ENCODE measurements at places on chromosomes 4 and X.
A peak's percentile ranks its signal among the peaks of the same experiment; 100 is the strongest.

DNA sequence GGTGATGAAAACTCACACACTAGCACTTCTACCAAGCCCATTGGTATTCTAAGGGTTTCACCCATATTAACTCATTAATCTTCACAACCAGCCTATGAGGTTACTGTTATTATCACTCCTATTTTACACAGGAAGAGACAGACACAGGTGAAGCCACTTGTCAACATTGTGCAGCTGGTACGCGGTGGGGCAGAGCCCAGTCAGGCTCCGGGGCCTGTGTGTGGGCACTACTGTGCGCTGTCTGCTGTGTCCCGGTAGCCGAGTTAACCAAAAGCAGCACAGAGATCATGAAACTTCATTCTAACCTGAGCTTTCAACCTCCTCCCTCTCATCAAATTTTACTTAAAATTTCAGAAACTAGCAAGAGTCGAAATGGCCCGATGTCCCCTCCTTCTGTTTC lies 111.3 kb downstream of the PHKA2 start:
- DNase-seq, result no peak

GRCh38 chr4:83870328-83870950 lies 334.5 kb downstream of the GPAT3 start:
- DNase-seq, result no peak

DNA sequence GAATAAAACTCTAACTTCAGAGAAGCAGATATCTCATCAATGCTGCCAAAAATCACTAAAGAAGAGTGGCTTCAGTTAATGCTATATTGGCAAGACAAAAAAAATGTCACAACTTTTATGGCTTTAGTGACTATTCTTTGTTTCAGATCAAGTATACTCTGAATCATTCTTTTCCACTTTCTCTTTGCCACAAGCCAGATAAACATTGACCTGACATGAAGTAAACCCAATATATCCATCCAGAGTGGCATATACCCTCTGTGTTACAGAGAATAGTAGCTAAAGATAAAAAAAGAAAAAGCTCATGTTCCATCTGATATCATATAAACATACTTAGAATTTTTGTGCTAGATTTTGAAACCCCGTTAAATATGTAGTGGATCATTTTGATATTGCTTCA lies 206.7 kb upstream of the CNKSR2 start:
- DNase-seq, result no peak

- no peak for DNase-seq
Observed at GRCh38 chr4:150135134-150135772, 57.0 kb downstream of the DCLK2 start.

DNA sequence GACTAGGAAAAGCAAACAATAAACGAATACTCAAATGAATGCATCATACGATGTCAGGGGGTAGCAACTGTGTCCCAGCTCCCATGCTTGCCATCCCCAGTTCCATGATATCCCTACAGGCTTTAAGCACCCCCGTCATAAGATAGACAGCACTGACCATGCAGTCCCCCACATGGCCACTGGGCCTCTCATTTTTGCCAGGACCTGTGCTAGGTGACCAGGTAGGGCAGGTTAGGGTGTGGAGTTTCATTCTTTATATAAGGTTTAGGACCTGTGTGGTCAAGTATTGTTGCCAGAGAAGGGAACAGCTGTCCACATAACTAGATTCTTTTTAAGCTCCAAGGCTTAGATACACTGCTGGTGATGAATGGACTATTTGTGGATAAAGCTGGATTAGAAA lies 9.7 kb downstream of the PPEF2 start:
- DNase-seq, result no peak

DNA sequence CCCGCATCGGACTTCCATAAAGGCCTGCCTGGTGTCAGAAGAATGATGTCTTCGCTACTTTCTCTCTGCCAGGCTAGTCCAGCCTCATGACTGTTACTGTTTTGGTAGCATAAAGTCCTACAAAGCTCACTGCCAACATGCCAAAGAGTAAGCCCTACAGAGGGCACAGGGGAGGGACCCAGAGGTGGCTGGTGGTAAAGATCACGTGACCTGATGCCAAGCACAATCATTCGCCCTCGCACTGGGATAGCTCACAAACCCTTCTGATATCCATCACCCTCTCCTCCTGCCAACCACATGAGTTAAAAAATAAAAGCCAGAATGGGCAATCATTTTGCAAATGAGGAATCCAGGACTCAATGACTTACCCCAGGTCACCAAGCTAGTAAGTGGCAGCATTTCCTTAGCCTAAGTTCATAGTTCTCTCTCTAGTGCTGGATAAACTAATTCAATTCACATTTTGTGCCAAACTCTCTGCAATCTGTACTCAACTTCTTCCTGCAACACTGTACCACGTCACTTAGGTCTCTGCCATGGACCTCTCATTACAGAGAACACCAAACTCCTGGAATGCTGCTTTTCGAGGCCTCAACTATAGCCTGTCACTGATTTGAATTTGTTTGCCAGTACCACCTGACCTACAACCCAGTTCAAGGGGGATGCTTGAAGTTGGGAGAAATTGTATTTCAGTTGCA lies 178.1 kb downstream of the SH3KBP1 start:
- no peak for DNase-seq

DNA sequence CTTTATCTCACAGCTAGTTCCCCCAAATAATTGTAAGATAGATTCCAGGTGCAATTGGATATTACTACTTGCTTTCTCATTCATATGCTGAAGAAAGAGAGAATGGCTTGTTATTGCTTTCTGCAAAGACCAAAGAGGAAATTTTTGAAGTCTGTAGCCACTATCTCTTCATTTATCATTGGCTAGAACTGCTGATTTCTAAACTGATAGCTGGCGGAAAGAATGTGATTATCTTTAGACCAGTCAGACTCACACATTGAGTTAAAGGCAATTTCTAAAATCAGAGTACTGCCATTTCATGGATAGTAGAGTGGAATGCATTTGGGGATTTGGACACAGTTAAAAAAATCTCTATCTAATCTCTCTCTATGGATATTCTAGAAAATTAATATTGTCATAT lies 12.4 kb upstream of the TMPRSS11E start:
- DNase-seq, result no peak

GRCh38 chr4:164596318-164596878 lies 157.5 kb upstream of the SMIM31 start:
- no peak for DNase-seq

DNA sequence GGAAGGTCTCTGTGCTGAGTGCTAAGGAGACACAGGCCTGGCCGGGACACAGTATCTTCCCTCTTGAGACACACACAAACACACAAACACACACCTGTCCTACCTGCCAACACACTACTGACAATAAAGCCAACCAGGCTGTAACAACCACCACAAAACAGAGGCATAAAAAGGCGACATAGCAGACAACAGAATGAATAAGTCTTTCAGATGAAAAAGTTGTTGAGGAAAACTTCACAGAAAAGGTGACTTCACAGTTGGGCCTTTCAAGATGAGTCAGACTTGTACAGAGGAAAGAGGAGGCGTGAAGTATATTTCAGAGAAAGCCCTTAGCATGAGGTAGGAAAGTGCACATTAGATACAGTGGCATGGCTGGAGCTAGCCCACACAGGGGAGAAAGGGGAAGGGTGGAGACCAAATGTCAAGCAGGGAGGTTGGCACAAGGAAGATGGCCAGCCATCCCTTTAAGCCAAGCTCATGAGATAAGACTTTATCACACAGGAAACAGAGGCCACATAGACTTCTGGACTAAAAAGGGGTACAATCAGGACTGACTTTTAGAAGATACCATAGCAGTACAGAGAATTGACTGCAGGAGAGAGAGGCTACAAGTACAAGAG lies 54.0 kb downstream of the SLC9A7 start:
- DNase-seq, result peak; percentile 70

- no peak for DNase-seq
Observed at GRCh38 chr4:168917138-168917779, 92.8 kb downstream of the CBR4 start.

DNA sequence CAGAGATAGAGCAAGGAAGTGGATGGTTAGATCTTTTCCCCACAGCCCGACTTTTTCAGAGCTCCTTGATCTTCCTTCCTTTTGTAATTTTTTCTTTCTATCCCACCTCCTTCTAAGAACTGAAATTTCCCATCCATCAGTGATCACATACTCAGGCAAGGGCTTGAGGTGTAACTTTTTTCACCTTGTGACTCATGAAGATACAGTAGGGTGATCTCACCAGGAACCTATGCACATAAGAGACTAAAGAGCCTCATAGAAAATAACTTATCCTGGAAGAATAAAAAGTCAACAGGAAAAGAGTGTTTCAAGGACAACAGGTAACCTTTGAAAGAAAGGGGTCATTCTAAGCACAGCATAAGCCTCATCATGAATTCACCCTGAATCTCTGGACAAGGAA lies 131.2 kb upstream of the HCCS start:
- DNase-seq, result no peak

GRCh38 chr4:149531861-149532260 lies 283.8 kb downstream of the IQCM start:
- no peak for DNase-seq

GRCh38 chrX:87468941-87469340 lies 48.7 kb upstream of the KLHL4 start:
- no peak for DNase-seq

GRCh38 chrX:7109838-7110793 lies 37.4 kb upstream of the STS start:
- DNase-seq, result no peak

GRCh38 chr4:71141125-71141524 lies 147.7 kb downstream of the DCK start:
- DNase-seq, result no peak

DNA sequence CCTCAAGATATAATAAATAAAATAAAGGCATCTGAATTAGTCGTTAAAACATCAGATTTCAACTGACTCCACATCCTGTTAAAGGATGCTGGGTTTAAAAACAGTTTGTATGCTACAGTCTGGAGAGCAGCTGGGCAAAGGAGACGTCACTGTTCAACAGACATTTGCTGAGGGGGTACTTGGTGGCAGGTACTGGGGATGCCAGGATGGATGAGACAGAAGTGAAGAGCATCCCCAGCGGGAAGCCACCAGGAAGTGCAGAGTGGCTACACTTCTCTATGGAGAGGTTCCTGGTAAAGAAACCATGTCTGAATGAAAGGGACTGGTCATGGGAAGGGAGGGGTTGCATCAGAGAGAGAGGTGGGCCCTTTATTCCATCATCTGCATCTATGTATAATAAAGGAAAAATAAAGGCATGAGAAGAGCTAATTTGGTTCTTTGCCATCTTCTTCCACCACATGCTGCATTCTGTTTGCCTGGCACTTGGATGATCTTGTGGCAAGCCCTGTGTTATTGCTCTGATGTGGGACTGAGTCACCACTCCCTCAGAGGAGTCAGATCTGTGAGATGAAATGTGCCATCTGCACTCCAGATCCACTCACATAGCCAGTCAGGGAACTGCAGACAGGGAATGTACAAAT lies 145.0 kb downstream of the SOWAHB start:
- DNase-seq, result no peak

GRCh38 chr4:38664706-38665401 lies 855 bp downstream of the KLF3 start:
- DNase-seq, result peak; percentile 25

All from bone marrow (tissue), 2 donors.